GM23248 (cell line): ENCODE measurements at places on chromosomes 4 and X. TPM values are rescaled to one million over a fixed set of nuclear protein-coding genes. Genes with fewer than 3 reads are reported as not detected.
A peak's percentile ranks its signal among the peaks of the same experiment; 100 is the strongest.

DNA sequence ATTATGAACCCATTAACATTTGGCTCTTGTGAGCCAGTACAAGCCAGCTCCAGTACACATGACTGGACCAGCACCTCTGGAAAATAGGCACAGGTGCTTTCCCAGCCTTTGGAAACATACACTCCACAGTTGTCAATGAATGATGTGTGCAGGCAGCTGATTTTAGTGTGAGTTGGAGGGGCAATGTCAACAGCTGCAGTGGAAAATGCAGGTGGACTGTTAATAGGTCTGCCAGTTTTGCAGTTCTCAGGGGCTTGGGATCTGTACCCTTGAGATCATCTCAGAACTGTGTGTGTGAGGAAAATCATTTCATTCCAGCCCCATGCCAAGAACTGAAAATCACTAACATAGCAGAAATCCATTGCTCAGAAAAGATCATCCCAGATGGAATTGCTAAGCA lies 81.7 kb upstream of the CHRDL1 start:
- no peak overlapping the region for H3K4me3 ChIP-seq
- H3K4me1 ChIP-seq = no peaks in the 10 kb centered on the region

GRCh38 chrX:96971812-96972211 lies 88.1 kb downstream of the RPA4 start:
- H3K4me3 ChIP-seq = no peak overlapping the region
- H3K4me1 ChIP-seq = no peaks in the 10 kb centered on the region
- no peaks in the 10 kb centered on the region for H3K27me3 ChIP-seq
- no peak overlapping the region for H3K27ac ChIP-seq
- no peak for DNase-seq

SH2D1A gene
- not detected in 2 replicates for polyA plus RNA-seq

DNA sequence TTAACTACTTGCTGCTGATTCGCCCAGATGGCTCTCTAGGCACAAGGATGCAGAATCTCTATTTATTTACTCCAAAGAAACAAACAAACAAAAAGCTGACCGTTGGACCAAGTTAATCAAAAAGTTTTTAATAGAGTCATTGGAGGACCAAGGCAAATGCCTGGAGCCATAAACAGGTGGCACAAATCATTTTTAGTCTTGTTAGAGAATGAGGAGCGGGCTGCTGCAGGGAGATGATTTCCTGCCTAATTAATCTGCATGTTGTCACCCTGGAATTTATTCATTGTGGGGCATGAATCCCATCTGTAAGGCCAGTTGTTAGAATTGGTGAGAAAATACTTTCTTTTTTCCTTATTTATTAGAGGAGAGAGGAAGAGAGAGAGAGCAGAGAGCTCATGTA lies 147.4 kb upstream of the GATB start:
- no peaks in the 10 kb centered on the region for H3K36me3 ChIP-seq
- H3K4me1 ChIP-seq = no peaks in the 10 kb centered on the region
- H3K27ac ChIP-seq = no peak overlapping the region
- no peaks in the 10 kb centered on the region; the same call in 1 of the 2 replicates for H3K27me3 ChIP-seq
- DNase-seq = no peak

DNA sequence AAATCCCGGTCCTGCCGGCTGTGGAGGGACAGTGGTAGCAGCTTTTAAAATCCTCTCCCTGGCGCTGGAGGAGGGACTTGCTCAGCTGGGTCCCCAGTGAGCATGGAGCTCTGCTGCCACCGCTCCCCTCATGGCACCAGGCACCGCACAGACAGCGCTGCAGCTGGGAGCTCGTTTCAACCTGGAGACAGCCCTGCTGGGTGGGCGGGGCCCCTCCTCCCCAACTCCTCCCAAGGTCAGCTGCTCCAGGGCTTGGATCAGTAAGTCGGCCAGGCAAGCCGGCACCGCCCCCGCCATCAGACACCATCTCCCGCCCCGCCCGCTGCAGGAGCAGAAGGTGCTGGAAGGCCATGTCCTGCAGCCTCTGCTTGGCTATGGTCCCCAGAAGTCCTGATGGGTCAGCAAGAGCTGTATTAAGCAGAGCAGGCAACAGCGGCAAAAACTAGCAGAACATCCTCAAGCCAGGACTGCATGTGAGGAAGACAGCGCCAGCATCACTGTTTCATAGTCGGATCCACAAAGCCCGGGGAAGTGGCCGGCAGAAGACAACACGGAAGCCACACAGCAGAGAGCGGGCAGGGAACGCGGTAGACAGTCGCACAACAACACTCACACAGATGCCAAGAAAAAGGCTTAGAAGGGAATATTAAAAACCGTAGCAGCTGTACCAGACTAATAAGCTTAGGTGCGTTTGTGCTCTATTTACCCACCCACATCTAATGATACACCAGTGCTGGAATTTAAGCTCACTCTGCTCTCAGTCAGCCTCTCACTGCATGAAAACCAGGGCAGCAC lies 16.2 kb downstream of the ZFYVE28 start:
- peaks cover 13% of the 10 kb centered on the region for H3K4me1 ChIP-seq
- DNase-seq = peak; percentile 54
- H3K27me3 ChIP-seq = no peaks in the 10 kb centered on the region
- H3K4me3 ChIP-seq = peak overlapping the region; percentile 58
- H3K27ac ChIP-seq = no peak overlapping the region

GRCh38 chr4:113444386-113444785 lies 317.2 kb downstream of the CAMK2D start:
- H3K27me3 ChIP-seq = no peaks in the 10 kb centered on the region
- no peaks in the 10 kb centered on the region for H3K36me3 ChIP-seq
- peaks cover 31% of the 10 kb centered on the region for H3K4me1 ChIP-seq
- peak overlapping the region; percentile 96 for H3K27ac ChIP-seq

- DNase-seq = no peak
- H3K4me3 ChIP-seq = no peak overlapping the region
- H3K27ac ChIP-seq = peak overlapping the region; percentile 67
- no peaks in the 10 kb centered on the region for H3K27me3 ChIP-seq
- peaks cover 56% of the 10 kb centered on the region for H3K4me1 ChIP-seq
- H3K36me3 ChIP-seq = no peaks in the 10 kb centered on the region
These were observed 4.7 kb upstream of the ASB5 start for GRCh38 chr4:176273736-176274135.

CXCL13 gene
- not detected in 2 replicates for polyA plus RNA-seq
